ENCODE measurements at places on chromosomes 2 and 18.

GRCh38 chr2:113136828-113137775, 9.7 kb downstream of the IL1RN start:
- DNase-seq, result no peak

DNA sequence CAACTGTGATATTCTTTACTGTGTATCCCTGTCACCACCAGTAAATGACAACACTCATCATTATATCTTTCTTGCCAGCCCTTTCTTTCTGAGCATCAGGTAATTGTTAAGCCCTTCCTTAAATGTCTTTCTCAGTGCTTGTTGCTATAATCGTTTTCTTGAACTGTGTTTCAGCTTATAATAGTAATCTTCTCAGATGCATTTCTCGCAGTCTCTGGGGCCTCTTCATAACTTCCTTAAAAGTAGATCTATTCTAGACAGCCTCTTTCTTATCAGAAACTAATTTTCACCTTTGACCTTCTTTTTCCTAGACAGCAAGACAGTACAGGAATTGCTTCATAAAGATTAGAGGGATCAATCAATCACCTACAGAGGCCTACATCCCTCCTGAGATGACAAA, 648.1 kb downstream of the CPS1 start:
- no peak for DNase-seq

DNA sequence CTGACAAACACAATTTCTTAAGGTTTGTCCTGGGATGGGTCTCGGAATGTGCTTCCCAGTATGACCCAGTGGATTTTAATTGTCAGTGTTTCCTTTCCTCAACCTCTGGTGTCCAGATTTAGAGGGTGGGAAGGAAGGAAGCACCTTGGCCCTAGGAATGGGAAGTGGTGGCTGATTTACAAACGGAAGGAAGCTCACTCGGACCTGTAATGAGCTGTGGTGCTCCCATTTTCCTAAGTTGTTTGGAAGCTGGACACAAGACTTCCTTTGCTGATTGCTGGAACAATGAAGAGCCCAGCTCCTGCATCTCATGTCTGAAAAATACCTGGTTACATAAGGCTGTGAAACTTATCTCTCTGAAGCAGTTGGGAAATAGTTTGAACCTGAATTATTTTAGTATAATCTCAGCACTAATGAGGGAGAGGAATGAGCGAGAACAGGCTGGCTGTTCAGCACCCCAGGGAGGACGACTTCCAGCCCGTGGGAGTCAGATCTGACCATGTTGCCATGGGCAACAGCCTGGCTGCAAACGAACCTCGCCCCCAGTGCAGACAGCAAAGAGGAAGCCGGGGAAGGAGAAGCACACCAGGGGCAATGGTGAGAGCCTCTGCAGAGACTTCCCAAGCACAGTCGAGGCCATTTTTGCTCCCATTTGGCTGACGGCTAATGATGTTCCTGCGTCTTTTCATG, 74.4 kb upstream of the ASB18 start:
- DNase-seq, result no peak

DNA sequence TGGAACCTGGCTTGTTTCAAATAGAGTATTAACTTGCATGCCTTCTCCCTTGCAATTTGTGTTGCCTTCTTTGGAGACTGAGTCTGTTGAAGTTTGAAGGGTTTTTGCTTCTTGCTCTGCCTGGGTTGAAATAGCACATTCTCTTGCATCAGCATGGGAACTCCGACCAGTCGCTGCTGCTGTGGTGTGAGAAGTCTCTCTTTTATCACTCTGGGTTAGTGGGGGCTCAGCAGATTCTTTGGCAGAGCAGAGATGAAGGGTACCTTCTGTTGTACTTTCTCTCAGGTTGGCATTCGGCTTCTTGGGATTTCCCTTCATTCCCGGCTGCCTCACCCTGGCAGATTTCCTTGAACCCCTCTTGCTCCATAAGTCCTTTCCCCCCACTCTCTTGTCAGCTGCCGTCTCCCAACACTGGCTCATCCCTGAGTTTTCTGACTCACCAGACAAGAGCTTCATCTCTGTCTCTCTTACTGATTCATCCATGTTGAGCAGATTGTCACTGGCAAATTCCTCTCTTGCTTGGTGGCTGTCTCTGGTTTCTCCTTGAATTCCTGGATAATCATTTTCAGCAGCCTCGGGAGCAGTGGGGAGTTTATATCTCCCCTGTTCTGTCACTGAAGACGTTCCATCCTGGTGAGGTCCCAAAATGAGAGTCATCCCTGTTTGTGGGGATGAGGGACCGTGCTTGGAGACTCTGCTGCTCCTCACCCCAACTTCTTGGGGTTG, 49.9 kb downstream of the ALPK2 start:
- no peak for DNase-seq

GRCh38 chr2:157324331-157324843, 1.2 kb downstream of the ERMN start:
- DNase-seq, result no peak

GRCh38 chr2:120346026-120346666, at the start of gene INHBB:
Gene INHBB (plus strand): TSS chr2:120346136. CDS start chr2:120346189, 53 bp downstream.
- DNase-seq, result no peak

Data from HCT116 (cell line).